Astrocyte of the hippocampus (primary cell): ENCODE measurements at places on chromosomes 7 and 10.

DNA sequence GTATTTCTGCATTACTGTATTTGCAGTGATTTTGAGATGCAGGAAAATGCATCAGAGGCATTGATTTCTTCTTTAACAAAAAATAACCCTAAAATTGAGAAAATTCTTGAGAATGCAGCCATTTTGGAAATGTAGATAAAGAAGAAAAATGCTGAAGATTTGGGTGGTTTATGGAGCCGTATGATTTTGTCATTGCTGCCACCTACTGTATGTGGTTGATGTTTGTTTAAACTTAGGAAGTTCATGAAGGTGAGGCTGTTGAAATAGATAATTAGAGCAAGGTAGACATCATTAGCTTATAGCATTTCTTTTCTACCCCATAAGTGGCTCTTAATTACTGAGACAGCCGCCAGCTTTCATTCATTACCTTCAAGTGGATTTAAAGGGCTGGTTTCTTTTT lies 92.1 kb upstream of the SAMD8 start:
- DNase-seq: peak; percentile 51

GRCh38 chr10:30645340-30645827 lies 15.8 kb upstream of the LYZL2 start:
- peak; percentile 60 for DNase-seq

GRCh38 chr10:132142396-132143161 lies 44.2 kb upstream of the DPYSL4 start:
- peak; percentile 45 for DNase-seq

DNA sequence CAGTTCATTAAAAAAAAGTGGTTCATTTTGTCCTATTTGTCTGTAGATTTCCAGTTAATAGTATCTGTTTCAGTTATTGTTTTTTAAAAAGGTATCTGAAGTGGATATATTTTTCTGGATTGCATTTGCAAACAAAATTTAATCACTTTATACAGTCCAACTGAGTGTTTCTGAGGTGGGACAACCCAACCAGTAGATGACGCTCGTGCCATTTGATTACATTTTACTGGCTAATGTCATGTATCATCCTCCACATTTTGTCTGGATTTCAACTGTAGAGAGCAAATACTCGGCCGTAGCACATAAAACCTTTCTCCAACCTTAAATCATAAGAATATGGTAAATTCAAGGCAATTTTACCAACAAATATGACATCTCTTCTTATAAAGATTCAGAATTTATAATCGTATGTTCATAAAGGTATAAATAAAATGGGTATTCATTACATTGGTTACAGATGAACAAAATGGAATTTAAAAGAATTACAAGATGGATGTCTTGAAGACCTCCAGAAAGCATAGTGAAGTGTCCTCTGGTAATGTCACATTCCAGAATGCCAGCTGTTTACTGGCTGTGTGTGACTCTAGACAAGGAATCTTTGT lies 789.0 kb downstream of the PHTF2 start:
- no peak for DNase-seq

DNA sequence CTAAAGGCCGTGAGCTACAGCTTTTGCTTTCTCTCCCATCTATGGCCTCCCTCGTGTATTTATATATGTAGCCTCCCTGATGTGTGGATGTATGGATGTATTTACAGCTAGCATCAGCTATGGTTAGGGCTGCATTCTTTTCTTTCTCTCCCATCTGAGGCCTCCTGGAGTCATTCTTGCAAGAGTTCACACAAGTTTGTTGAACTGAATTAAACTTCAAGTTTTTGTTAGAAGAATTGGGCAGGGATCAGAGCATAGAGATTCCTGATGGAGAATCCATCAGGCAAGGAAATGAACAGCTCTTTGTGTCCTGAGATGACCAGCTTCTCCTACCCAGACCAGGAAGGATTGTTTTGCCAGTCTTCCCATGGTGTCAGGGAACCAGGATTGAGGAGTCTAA lies 60.3 kb downstream of the AHCYL2 start:
- no peak for DNase-seq

- no peak for DNase-seq
Observed at GRCh38 chr10:130857631-130858295, 453.8 kb downstream of the TCERG1L start.

- DNase-seq: no peak
Observed at GRCh38 chr10:94042834-94043175, 49.1 kb downstream of the PLCE1 start.

DNA sequence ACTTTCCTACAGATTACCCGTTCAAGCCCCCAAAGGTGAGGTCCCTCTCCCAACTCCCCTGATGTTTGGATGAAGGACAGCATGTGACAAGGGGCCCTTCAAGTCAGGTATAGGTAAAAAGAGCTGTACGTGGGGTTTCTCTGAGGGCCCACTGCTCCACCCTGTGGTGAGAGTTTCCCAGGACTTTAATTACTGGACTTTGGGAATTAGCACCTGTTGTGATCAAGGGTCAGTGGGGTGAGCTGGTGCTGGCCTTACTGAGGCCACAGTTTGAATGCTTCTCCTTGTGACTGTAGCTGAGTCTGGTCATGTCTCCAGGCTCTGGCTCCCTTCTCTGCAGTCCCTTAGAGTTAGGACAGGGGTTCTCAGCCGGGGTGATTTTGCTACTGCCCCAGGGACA lies 16.8 kb downstream of the UBE2D4 start:
- DNase-seq: no peak

- no peak for DNase-seq
Observed at GRCh38 chr7:105768898-105769507, 107.4 kb downstream of the ATXN7L1 start.

- DNase-seq: peak; percentile 55
Observed at GRCh38 chr7:80851896-80852476, 66.9 kb downstream of the SEMA3C start.

DNA sequence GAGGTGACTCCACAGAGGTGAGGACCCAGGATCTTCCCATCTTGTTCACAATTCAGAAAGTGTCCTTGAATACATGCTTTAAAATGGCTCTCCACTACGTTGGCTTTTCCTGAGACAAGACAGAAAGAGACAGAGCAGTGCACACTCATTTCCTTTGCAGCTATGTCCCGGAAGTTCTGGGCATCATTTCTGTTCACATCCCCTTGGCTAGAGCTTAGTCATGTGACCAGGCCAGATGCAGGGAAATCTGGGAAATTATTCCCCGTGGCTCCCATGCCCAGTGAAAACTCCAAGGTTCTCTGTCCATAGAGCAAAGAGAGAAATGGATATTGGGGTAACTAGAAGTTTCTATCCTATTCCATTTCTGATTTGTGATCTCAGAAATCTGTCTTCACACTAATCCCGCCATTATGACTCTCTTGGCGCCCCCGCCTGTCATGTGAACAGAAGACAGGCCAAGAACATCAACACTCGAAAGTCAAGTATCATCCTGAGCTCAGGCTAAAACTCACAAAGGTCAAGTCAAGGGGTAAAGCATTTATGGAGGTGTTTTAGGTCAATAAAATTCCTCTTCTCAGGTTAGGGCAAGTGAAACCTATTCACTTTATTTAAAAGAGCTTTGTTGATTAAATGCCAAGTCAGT lies 251.4 kb upstream of the HABP2 start:
- DNase-seq: no peak

GRCh38 chr7:149595541-149595940 lies 97.9 kb upstream of the ZNF746 start:
- DNase-seq: no peak

- DNase-seq: peak; percentile 20
Observed at GRCh38 chr10:15227611-15228372, 59.3 kb upstream of the NMT2 start.

DNA sequence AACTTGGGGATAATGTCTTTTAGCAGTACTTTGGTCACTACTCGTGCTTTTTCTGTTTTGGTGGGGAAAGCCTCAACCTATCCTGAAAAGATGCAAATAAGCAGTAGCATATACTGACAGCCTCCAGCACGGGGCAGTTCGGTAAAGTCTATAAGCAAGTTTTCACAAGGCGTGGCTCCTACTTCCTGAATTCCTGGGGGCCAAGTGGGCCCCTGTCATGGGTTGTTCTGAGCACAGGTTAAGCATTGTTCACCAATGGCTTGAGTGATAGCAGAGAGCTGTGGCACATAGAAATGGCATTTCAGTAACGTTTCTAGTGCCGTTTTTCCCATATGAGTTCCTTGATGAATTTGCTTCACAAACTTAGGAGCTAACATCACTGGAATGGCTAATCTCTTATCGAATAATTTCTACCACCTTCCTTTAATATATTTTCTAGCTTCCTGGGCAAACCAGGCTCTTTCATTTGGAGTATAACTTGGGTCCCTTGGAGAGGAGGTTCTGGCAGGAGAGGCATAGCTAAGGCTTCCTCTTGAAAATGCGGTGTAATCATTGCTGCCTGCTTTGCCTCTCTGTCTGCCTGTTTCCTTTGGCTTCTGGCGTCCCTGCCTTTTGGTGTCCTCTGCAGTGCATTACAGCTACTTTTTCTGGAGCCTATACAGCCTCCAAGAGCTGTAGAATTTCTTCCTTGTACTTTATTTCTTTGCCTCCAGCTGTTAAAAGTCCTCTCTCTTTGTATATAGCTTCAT lies 11.7 kb upstream of the ZNF239 start:
- no peak for DNase-seq

DNA sequence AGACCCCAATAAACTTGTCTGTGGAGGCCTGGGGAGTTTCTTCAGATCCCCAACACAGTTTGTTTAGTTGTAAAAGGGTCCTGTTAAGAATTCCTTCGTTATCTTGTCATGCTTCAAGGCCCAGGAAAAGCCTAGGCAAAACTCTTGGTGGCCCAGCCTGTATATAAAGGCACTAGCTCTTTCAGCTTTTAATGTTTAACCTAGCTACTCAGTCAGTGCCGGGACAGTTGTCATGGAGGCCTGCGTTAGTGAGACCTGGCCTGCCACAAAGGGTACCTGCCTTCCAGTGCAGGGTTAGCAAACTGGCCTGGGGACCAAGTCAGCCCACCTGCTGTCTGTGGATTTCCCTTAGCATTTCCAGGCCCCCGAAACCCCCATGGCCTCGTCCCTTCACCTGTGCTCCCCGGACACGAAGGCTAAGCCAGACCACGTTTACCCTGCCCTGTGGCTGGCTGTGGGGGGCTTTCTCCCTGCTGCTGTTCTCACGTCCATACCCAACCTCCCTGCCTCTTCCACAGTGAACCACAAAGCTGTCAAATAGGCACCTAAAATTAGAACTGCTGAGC lies 96.9 kb upstream of the PPP2R2D start:
- no peak for DNase-seq

DNA sequence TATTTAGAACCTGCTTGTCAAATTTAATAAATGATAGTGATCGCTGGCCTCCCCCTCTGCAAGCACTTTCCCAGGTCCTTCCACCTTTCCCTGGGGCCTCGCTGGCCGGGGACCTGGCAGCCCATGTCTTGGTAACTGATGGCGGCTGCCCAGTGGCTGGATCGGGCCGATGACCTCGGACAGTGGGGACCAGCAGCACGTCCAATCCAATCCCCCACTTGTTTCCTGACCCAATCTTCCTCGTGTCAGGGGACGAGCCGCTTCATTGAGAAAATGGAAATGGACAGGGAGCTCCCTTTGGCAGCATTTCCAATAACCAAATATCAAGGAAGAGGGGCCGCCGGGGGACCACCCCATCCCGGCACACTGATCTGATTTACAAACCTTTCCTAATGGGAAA lies 17.2 kb downstream of the EBF3 start:
- DNase-seq: no peak

DNA sequence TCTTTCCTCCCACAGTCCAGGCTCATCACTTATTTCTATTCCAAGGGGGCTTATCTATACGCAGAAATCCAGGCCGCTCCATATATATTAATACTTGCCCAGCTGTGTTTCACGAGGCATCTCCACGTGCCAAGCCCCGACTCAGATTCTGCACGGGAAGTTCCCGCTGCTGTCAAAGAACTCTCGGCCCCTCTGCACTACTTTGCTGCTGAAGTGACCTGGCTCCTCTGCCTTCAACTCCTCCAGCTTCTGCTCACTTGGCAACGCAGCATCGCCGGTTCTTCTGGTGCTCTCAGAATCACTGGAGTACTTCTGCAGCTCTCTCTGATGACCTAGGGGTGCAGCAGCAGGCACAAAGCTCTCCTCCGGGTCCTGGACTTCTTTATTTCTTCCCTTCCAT lies 9.7 kb upstream of the CHST12 start:
- DNase-seq: no peak

DNA sequence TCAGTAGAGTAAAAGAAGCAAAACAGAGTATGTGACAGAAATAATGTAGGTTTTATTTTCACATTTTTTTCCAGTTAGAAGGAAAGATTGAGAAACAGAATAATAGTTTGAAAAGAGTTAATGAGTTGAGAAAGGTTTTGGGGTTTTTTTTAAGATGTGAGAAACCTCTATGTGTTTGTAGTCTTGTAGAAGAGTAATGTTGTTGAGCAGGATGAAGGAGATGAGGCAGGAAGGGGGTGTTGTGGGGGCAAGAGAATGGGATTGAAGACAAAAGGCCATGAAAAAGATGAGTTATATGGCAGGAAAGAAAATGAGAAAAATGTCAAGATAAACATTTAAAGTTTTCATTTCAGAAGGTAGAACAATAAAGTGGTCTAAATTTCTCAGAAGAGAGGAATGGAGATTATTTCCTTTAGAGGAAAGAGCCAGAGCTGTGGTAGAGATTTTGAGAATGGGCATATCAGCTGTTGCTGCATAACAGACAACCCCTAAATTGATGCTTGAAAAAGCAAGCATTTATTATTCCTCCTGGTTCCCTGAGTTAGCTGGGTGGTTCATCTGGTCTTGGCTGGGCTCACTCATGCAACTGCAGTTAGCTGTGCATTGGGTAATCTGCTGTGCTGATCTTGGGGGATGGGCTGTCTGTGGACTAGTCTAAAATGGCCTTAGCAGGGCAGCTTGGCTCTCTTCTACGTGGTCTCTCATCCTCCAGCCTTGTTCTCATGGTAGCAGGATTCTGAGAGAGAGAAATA lies 27.1 kb downstream of the PCGF5 start:
- DNase-seq: peak; percentile 42

DNA sequence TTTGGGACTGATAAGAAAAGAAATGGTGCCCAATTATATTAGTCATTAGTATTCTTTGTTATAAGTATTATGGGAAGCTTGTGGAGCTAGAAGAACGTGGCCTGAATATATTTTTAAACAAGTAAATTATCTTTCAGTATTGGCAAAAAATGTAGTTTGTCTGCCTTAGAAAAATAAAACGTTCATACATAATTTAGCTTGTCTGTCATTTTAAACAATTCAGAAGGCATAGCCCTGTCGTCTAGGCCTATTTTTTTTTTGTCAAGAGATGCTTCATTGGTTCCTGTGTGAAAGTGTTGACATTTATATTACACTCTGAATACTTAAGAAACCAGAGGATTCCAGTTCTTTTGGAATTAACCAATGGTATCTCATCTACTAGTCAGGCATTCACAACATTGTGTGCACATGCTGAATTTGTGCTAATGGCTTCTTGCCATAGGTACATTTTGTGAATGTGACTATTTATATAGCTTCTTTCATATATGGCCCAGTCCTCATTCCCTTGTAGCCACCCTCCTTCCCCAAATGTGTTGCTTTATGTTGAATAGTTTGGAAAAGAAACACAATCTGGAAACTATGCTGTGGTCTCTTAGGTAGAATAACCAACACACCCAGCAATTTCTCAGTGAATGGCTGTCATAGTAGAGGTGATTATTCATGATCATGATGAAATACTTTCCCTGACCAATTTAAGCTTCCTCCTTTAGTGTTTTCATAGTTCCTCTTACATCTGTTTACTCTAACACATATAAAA lies 435.8 kb downstream of the EXOC4 start:
- DNase-seq: peak; percentile 77

- DNase-seq: no peak
Observed at GRCh38 chr7:98364220-98364619, 36.7 kb downstream of the BAIAP2L1 start.

GRCh38 chr7:116139807-116140206 lies 70.5 kb upstream of the TES start:
- no peak for DNase-seq

- DNase-seq: no peak
Observed at GRCh38 chr7:28960071-28960840, 2.1 kb upstream of the TRIL start.
